Stimulated activated CD4-positive, alpha-beta T cell treated with anti-CD3 and anti-CD28 coated beads, Interleukin-4, amount 100 ng/mL, for 4 hours (primary cell): ENCODE measurements at places on chromosomes 4 and X.

DNA sequence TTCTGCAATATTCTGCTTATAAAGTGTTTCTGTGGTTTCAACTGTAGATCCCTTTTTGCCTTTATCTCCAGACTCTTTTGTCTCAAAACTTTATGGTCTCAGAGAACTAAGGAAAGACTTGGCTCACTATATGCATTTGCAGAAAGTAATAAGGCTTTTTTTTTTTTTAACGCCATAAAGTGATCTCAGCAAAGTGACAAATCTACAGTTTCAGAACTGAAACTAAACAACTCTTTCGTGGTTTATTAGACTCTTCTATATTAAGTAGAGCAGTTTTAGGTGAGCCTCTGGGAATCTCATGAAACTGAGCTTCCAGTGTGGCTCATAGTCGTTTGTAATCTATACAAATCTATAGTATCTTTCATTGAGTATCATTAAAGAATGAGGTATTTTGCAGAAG, 15.3 kb downstream of the ATP7A start:
- no peak for DNase-seq

- no peak for DNase-seq
Observed at GRCh38 chrX:14801136-14801535, 71.7 kb downstream of the FANCB start.

DNA sequence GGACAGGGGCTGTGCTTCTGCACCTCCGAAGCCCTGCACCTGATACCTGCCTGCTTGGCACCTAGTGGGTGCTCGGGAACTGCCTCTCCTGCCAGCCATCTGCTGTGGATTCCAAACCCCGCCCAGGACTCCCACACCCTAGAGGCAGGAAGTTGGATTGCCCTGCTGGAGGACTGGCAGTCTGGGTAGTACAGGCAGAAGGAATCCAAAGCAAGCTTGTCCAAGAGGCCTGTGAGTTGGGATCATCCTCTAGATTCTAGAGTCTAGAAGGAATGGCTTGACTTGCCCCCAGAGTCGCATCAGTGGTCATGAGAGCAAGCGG, 64.6 kb upstream of the MTM1 start:
- no peak for DNase-seq

GRCh38 chrX:49155243-49155899, 7.2 kb upstream of the MAGIX start:
- DNase-seq: no peak

DNA sequence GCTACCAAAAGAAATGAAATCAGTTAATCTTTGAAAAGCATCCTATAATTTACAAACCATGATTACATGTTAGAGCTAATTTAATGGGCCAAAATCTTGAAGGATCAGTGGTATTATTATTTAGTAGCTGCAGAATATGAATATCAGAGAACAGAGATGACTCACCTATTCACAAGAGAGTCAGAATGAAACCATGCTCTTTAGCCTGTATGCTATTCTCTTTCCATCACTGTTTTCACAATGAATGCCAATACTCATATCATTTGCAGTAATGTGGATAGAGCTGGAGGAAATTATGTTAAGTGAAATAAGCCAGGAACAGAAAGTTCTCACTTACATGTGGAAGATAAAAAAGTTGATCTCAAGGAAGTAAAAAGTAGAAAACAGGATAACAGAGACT, 414.1 kb downstream of the CENPC start:
- DNase-seq: no peak

DNA sequence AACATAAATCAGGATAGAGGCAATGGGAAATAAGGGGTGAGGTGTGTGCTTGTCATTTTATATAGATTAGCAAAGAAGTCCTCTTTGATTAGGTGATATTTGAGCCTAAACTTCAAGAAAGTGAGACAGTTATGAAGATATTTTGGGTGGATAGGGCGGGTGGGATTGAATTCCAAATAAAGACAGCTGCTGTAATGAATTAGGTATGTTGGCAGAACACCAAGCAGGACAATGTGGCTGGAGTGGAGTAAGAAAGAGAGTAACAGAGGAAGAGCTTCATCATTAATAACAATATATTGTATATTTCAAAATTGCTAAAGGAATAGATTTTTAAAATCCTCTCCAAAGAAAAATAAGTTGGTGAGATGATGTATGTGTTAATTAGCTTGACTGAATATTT, 91.0 kb upstream of the CENPE start:
- DNase-seq: no peak

GRCh38 chr4:107837776-107838618, 13.3 kb downstream of the SGMS2 start:
- DNase-seq: no peak

DNA sequence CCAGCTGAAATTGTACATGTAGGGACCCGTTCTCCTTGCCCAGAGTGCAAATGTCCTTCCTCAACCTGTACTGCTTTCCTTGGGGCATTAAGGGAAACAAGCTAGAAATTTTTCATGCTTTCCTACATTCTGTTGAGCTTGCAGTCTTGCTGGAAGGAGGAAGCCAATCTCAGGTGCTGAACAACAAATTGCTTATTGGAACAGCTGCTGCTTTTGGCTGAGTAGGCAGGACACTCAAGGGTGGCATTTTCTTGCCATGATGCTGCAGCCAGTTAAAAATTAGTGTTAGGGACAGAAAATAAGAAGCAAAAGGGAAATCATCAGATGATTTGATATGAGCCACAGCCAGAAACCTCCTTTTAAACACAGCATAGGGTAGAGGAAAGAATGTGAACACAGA, 223.7 kb downstream of the QDPR start:
- no peak for DNase-seq

- DNase-seq: no peak
Observed at GRCh38 chr4:103156106-103156505, 42.0 kb downstream of the CENPE start.

DNA sequence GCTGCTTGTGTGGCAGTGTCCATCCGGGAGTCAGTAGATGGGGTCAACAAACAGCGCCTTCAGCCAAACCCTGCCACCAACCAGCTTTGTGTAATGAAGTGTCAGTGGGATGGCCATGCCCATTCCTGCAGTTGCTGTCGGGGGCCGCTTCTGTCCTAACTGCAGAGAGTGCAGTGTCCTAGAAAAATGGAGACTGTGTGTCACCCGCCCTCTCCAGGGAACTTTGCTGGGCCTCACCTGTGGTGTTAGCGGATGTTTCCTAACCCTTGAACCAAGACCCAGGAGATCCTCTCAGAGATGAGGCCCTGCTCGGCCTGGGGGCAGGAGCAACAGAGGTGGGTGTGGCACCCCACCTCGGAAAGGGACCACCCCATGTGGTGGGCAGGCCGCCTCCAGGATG, 35.3 kb upstream of the HGFAC start:
- DNase-seq: no peak

GRCh38 chr4:83281307-83281706, 3.3 kb downstream of the COQ2 start:
- DNase-seq: no peak

DNA sequence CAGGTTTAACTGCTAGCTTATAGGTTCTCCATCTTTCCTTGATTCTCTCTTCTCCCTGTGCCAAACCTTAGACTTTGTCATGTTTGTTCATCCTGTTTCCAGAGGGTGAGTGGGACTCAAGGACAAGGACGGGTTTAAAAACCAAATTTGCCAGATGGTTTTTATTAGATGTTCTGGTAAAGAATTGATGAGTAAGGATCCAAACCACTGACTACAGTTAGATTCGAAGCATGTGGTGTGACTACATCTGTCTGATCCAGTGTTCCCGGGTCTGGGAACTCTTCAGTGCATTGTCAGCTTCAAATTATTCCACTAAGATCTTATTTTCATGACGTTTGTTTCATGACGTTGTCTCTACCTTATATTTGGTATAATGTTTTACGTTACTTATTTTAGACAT, 37.5 kb downstream of the MTMR1 start:
- DNase-seq: no peak

DNA sequence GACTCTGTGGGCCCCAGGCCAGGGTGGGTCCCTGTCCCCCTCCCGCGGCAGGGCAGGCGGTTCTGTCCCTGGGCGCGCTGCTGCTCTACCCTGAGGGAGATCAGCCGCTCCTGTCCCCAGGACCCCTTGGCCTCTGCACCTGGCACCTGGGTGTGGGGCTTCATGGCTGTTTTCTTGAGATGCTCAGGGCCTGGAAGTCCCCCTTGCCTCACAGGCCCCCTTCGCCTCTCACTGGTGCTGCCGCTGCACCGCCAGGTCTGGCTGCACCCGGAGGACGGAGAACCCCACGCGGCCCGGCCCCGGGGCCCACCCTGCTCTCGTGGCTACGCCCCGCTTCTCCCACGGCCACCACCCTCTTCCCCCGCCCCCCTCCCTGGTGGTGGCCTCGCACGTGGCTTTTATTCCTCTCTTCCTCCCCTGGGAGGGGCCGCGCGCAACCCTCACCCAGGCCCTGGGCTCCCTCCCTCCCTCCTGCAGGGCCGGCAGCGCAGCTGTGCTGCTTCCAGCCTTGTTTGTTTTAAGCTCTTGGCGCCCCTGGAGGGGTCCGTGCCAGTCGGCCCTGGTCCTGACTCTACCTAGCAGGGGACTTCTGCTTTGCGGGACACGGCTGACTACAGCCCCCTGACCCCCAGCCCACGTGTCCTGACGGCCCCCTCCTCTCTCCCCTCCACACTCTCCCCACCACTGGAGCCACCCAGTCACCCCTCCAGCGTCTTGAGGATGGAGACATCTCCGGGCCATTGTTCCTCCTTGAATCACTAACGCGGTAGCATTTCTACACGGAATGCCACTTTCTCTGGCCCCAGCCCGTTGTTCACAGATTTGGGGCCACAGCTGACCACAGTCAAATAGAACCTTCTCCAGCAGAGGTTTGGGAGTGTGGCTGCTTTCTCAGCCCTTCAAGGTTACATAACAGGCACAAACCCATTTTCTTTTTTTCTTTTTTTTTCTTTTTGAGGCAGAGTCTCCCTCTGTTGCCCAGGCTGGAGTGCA, 20.6 kb upstream of the CLDN24 start:
- no peak for DNase-seq

DNA sequence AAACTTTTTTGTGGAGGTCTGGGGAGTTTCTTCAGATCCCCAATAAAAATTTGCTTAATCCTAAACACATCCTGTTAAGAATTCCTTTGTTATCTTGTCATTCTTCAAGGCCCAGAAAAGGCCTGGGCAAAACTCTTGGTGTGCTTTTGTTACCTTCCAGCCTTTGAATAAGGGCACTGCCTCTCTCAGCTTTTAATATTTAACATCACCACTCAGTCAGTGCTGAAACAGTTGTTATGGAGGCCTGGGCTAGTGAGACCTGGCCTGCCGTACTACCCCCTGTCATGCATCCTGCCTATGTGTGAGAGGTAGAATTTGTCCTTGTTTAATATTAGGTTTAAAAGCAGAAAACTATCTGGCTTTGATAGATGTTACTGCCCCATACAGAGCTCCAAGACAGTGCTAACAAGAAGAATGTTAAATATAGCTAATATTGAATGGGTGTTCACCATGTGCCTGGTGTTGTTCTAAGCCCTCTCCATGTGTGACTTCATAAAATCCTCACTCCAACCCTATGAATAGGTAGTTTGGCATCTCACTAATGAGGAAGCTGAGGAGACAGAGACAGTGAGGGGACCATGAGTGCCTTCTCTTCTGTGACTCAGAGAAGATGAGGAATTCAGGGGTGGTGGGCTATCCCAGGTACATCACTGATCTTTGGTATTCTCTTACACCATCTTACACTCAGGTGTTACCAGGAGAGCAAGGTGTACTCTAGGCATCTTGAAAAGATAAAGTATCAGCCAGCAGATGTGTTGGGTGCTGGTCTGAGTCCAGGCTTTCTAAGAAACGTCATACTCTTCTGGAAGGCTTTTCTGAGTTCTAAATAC, 6.2 kb downstream of the PPP1R2C start:
- no peak for DNase-seq

GRCh38 chr4:158190718-158191117, 17.9 kb upstream of the GASK1B start:
- no peak for DNase-seq

- no peak for DNase-seq
Observed at GRCh38 chr4:43130228-43131021, 237.9 kb downstream of the GRXCR1 start.

DNA sequence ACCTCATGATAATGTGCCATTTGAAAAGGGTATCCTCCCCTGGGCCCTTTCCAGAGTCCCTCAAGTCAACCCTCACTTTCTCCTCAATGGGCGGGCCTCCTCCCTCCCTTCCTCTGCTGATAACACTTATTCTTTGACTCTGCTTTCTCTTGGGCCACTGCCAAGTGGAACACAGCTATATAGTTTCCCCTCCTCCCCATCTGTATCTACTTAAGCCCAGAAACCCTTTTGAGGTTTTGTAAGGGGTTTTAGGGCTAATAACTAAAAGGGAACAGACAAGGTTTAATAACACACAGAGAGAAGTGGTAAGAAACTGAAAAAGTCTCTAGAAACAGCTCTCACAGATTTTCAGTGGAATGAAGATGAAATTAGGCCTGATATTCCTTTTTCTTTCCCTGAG, 116.7 kb downstream of the GPC3 start:
- no peak for DNase-seq

DNA sequence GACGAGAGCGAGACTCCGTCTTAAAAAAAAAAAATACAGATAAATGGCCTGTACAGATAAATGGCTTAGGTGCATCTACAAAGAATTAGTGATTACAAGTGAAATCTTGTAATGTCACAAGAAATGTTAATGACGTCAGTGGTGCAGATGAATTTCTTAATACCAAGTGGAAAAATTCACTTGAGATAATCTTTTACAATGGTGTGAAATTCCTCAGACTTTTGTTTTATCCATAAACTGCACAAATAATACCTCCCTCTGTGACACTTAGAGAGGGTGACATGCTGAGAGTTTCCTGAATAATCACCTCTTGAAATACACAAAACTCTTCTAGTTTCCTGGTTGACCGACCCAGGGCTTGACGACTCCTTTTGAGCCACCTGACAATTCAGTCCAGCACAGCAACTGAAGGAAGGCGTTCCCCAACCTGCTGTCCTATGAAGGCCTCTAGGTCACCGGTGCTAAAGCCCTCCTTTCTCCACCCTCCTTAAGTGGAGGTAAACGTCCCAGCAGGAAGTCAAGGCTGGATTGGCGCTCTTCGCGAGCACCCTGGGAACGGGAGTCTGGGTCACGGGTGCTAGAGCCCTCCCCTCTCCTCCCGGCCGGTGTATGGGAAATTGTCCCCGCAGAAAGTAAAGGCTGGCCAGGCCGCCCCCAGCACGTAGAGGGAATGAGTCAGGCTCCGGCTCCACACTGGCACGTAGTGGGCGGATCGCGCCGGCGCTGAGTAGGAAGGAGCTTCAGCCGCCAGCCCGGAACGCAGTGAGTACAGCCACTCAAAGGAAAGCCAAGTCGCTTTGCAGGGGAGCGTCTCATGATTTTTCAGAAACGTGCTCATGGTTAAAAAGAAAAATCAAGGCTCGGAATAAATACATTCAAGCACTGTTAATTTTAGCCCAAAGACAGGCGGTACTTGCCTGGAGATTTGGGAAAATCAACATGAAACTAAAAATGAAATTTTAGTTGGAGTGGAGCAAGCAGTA, at the start of gene TMEM144:
Gene TMEM144, plus strand, starts transcription at position 662 of the 983 bp plus-strand sequence. CDS start 2,182 bp downstream, outside the sequence.
- DNase-seq: peak; percentile 40
